Stimulated activated naive CD8-positive, alpha-beta T cell treated with anti-CD3 and anti-CD28 coated beads, Interleukin-15, amount 100 ng/mL, for 72 hours (primary cell): ENCODE measurements at places on chromosomes 11 and 22.

DNA sequence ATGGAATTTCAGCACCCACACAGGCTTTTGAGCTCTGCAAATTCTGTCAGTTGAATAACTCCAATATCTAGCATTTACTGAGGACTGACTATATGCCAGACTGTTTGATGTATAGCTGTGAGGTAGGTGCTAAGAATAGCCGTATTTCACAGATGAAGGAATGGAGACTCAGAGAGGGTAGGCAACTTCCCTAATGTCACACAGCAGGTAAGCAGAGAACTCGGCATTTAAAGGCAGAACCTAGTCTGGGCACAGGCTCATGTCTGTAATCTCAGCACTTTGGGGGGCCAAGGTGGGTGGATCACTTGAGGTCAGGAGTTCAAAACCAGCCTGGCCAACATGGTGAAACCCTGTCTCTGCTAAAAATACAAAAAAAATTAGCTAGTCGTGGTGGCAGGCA lies 184.1 kb downstream of the BCR start:
- no peak for DNase-seq

DNA sequence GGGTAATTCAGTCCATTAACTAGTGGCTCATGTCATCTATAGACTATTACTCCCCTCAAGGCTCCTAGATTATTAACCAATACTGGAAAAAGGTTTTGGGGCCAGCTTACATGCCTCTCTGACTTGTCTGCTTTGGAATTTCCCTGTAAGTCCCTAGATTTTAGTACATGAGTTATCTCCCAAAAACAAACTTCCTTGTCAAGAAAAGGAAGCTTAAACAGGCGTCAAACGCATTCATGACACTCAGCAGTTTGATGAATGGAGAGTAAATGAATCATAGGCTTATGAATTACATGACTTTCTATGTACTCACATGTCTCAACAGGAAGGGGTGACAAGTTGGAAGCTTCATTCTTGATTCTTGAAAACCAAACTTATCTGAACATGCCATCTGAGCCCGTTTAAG lies 70.8 kb downstream of the BLID start:
- no peak for DNase-seq

DNA sequence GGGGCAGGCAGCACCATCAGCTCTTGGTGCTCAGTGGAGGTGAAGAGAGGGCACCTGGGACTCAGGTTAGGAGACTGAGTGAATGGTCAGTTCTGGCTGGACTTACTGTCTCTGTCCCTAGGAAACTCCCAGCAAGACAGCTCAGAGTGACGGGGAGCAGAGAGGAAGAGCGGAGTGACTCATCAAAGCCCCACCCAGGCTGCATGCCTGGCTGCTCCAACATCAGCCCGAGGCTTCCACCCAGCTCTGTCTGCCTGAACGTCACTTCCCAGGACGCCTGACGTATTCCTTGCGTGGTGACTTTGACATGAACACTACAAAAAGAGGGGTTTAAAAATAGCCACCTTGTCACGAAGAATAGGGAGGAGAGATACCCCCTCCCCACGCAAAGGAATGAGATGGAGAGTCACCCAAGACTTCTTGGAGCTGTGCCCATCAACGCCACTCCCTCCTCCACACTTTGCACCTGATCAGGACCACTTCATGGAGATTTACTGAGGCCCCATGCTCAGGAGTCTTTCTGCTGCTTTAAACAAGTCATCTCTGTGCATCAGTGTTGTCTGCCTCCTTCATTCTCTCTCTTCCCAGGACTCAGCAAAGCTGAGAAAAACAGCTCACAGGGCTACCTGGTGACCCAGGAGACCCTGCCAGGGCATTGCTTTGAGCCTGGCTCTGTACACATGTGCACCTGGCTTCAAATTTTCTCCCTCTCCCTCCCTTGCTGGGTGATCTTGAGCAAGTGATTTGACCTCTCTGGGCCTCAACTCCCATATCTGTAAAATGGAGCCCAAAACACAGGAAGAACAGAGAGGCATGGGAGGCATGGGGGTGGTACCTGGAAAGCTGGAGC lies 83.1 kb downstream of the MN1 start:
- DNase-seq = no peak

DNA sequence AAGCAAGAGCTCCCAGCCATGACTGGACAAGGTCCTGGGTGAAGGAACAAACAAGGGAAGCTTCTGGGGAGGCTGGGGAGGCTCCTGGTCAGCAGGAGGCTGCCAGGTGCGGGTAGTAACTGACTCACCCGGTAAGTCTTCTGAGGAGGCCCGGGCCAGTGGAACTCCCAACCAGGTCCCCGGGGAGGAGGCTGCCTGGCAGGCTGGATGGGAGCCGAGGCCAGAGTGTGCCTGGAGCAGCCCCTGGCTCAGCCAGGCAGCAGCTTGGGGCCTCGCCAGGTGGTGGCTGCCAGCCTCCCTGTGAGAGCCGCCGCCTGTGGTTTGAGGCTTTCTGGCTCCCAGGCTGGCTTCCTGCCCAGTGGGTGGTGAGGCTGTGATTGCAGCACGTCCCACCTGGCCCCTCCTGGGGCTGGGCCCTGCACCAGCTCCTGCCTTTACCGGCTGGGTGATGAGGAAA lies 46.2 kb downstream of the IGF2 start:
- peak; percentile 43 for DNase-seq

DNA sequence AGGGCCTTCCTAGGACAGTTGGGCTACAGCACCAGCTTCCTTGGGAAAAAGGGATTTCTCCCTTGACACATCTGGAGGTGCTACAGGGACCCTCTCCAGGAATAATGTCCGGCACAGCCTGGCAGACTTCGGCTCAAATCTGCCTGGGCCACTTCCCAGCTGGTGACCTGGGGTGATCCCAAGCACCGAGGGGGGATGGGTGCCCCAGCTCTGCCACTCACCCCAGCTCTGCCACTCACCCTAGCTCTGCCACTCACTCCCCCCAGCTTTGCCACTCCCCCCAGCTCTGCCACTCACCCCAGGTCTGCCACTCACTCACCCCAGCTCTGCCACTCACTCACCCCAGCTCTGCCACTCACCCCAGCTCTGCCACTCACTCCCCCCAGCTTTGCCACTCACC lies 9.9 kb downstream of the OSBPL5 start:
- no peak for DNase-seq

DNA sequence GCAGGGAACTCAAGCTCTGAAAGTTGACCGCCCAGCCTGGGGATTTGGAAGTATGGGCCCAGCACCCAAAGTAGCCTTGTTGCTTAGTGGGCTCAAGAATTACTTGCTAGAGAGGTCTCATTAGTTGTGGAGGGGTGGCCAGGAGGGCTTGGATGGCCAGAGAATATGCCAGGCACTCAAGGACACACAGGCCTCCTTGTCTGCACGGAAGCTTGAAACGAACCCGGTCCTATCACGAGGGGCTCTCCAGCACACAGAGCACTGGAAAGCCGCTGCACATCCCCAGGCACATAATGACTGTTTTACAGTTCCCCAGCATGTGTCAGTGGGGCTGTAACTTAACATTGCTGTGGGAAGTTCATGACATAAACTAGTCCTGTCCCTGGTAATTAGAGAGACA lies 55.9 kb downstream of the NAT10 start:
- DNase-seq = no peak

DNA sequence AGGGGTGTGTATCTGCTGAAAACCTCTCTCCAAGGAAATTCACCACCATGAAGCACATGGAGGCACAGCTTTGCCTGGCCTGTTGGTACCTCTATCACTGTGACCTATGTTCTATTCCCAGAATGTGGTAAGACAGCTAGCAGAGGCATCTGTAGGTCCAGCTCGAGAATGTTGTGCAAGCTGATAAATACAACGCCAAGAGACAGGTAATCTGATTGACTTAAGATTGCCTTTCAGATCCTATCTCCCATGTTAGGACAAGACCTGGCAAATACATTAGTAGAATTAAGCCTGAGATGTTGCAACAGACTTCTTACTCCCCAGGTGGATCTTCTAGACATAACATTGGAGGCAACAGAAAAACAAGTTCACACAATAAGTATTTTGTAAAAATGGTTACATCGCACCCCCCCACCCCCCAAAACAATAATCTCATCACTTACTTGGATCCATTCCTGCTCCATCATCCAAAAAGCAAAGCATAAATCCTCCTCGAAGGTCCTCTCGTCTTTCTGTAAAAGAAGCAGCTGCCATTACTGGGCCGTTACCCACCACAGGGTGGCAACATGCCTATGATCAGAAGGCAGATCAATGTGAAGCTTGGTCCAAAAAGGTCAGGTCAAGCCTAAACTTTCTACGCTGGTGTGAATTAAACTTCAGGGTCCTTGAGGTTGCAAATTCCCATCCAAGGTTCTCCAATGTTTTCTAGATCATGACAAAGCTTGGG lies 18.5 kb downstream of the MORC2 start:
- no peak for DNase-seq

DNA sequence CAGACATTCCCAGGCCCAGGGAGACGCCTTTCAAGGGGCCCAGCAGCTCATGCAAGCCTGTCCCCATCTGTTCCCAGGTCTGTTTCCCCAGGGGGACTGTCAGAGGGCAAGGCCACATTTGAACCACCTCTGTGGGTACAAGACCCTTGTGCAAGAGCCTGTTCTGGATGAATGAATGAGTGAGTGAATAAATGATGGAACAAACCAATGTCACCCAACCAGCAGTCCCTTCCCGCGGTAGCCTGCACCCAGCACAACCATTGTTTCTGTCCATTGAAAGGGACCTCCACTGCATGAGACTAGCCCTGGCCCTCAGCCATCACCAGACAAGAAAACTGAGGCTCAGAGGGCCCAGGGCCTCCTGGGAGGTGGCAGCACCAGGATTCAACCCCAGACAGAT lies 69.7 kb upstream of the TCF20 start:
- no peak for DNase-seq

GRCh38 chr11:59195586-59195985 lies 17.1 kb downstream of the MPEG1 start:
- DNase-seq = no peak

DNA sequence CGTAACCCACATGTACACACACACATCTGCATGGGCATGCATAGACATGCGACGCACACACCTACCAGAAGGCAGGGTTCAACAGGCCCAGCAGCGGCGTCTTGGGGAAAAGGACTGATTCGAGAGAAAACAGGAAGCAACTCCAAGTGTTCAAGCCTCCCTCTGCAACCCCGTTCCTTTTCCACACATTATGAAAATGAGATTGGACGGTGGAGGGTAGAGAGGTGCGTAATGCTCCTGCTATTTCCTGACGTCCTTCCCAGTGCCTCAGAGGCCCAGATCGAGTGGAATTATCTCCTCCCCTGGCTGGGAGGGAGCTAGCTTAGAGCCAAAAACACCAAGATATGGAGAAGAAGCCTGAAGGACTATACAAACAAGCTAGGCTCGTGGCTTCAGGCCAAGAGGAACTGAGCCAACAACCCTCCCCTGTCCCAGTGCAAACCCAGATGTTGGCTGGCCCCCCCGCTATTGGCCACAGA lies 289.2 kb downstream of the MN1 start:
- no peak for DNase-seq

DNA sequence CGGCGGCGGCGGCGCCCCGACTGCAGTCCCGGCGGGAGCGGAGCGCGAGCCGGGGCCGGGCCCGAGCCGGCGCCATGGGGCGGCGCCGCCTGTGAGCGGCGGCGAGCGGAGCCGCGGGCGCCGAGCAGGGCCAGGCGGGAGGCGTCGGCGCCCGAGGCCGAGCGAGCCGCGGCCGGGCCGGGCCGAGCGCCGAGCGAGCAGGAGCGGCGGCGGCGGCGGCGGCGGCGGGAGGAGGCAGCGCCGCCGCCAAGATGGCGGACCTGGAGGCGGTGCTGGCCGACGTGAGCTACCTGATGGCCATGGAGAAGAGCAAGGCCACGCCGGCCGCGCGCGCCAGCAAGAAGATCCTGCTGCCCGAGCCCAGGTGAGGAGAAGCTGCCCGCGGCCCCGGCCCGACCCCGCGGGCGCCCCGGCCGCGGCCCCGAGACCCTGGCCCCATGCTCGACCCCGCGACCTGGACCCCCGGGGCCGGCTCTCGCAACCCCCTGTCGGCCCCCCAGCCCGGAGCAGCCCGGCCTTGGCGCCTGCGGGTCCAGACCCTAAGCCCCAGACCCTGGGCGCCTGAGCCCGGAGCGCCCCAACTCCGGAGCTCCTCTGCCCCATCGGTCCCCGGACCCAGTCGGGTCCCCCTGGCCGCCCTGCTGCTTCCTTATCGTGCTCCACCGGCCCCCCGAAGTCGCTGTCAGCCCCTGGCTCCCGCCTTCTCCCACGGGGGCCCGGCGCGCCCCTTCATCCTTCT lies at the start of gene GRK2:
Gene GRK2 (plus strand): TSS at position 25 of the 739 bp plus-strand sequence. CDS start 227 bp downstream, at position 252.
- DNase-seq = no peak

DNA sequence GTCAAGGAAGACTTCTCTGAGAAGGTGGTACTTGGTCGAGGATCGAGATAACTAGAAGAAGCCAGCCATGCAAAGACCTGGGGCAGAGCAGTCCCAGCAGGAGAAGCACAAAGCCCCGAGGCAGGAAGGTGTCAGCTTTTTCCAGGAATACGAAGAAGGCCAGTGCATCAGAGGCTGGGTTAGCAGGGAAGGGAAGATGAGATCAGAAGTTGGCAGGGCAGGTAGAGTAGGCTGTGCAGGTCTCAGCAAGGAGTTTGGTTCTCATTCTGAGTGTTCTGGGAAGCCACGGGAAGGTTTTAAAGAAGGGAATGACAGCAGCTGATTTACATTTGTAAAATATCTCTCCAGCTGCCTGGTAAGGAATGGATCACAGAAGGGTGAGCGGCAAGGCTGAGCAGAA lies 111.3 kb downstream of the TENM4 start:
- no peak for DNase-seq

DNA sequence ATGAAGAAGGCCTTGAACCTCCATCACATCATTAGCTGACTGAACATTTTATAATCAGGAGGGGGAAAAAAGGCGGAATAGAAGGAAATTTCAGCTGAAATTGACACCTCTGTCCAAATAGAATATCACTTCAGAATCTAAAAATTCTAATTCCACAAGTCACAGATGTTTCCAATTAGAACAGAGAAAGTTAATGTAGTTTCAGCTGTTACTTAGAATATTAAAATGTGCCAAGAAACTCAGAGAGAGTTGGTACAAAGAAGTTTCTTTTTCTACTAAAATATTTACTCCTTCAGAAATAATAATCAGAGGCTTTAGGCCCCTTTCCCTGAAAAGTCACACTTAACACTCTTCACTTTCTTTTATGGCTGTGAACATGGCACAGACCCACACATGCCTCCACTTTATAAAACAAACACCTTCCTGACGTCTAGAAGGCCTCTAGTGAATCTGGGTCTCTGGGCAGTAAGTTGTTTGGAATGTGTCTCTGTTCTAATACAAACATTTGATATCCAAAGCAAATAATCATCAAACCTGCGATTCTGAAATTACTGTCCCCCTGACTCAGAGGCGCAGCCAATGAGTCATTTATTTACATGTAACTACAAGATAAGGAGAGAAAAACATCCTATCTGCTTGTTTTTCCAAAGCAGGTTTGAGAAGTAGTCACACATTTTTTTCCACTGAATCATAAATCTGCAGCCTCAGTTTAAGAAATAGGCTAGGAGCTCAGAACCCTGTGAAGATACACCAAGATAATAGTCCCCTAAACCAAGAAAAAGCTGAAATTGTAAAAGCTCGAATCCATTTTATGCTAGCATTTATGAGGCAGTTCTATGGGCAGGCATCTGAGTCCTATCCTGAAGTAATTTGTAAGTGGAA lies 148.4 kb downstream of the ME3 start:
- DNase-seq = no peak

DNA sequence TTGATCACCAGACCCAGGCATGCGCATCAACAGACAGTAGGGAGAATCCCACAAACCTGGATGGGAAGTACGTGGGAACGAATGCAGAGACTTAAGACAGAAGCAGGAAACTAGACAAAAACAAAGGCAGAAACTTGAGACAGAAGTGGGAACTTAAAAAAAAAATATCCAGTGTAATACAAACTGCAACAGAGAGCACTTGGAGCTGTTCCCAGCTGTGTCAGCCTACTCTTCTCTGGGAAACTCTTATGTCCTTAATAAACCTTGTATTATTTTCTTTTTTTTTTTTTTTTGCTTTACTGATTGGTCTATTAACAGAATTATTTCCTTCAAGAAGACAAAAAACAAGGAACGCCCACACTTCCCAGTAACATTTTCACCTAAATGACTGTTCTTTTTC lies 1818.1 kb upstream of the RAG2 start:
- DNase-seq = no peak
